ENCODE measurements at places on chromosomes 5 and 9. TPM values are rescaled to one million over a fixed set of nuclear protein-coding genes. Genes with fewer than 3 reads are reported as not detected.
A peak's percentile ranks its signal among the peaks of the same experiment; 100 is the strongest.

GRCh38 chr9:132487980-132488535, 78.0 kb downstream of the CFAP77 start:
- DNase-seq: no peak

- DNase-seq: no peak
Measured at GRCh38 chr9:91166796-91167366, 194.8 kb downstream of the AUH start.

DNA sequence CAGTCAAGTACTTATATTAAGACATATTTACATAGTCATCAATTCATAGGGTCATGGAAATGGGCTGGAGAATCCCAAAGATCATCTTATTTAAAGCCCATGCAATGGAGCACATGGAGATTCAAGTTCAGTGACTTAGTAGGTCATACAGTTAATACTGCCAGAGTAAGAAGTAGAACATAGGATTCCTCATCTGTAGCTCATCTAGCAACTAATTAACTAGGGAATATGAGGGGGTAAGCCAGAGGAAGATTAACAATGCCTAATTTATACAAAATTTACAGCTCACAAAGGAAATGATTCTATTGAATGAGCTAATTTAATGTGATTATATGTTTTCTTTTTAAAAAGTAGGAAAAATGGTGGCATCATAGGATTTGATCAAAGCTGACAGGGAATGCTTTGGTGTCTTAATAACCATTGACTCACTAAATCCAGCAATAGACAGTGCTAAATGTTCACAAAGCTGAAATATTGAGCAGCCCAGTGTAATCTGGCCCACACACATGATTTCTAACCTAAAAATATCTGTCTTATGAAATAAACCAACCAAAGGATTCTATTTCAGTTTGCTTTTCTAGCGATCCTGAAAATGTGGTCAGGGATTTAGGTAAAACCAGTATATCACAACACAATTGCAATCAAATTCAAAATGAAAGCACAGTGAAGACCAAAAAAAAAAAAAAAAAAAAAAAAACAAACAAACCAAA, 53.3 kb downstream of the PRDM6 start:
- no peak for DNase-seq

DNA sequence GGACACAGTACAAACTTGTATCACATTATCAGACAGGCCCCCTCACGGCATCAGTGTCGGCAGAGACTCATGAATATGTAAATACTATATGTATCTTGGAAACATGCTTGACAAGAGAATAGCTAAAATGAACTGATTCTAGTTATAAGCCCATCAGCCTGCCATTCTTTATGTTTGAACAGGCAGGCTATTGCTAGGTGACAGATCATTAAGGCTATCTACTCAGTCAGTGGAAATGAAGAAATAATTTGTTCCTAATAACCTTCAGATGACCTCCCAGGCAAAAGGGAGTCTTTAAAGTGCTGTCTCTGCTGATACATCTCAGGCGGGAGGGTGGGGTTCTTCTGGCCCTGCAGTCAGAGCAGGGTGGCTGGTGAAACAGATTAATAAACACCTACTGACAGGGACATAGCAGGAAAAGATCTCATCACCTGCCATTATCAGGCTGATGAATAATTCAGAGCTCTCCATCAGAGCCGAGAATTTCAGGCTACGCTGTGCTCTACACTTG, 394.2 kb downstream of the RASEF start:
- DNase-seq: no peak

DNA sequence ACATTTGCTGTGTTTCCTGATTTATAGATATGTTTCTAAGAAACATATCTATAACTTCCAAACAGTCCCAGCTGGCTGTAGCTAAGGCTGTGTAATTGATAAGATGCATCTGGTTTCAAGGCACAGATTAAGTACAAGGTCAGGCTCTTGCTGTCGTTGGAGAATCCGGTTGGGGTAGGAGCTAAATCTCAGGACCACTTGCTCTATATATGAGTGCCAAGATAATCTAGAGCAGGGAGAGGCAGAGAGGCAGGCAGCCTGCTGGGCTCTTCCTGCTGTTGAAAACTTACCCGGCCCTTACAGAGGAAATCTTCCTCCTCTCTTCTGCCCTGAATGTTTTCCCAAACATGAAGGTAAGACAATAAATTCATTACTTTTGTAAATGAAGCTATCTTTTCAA, at the start of gene C7:
Gene C7 (plus strand): TSS at position 234 of the 400 bp plus-strand sequence. CDS start 114 bp downstream, at position 348.
- DNase-seq: no peak

DNA sequence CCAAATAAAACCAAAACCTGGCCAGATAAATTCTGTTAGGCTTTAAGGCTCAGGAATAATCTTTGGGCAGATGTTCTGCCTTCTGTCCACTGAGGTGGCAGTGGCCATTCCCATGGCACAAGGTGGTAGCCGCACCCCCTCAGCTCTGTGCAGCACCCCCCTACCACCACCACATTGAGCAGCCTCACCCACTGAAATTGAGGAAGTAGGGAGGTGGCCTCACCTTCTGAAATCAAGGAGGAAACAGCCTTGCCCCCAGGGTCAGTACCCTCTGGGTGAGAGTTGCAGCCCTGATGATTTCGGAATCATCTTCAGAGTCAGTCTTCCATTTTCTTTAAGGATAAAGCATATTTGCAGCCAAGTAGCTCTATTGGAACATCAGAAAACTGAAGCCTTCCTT, 204.8 kb upstream of the PIK3R1 start:
- no peak for DNase-seq

GRCh38 chr9:38641985-38642864, 21.8 kb upstream of the ANKRD18A start:
- peak; percentile 8 for DNase-seq

- DNase-seq: no peak
Measured at GRCh38 chr9:21331676-21332402, 3.4 kb downstream of the KLHL9 start.

- DNase-seq: no peak
Measured at GRCh38 chr5:132309679-132310078, 15.5 kb downstream of the SLC22A4 start.

GRCh38 chr5:172509405-172509781, 55.1 kb upstream of the SH3PXD2B start:
- no peak for DNase-seq

DNA sequence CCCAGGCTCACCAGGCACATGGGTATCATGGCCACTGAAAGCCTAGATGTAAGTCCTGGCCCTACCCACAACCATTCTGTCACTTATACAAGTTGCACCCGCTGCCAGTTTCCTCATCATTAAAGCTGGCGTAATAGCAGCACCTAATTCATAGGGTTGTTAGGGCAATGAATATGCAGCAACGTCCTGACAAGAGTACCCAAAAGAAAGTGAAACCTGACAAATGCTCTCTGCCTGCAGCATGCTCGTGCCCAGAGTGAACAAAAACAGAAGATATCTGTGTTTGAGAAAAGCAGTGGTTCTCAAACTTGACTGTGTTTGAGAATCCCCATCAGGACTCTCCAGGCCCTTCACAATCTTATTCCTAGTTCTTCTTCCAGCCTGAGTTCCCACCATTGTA, 632.4 kb downstream of the SEMA5A start:
- DNase-seq: no peak

DNA sequence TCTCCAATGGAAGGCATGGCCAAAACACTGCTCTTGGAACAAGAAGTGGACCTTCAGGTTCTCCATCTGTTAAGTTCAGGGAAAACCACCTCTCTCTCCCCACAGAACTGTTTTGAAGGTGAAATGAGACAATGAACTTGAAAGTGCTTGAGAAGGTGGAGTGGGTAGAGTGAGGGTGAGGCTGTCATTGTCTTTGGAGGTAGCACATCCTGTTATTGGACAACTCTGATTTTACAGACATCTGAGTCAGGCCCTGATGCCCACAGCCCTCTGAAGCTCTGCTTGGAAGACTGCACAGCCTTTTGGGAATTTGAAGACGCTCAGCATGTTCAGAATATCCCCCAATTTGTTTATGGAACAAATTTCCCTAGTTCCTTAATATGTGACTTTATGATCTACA, 27.6 kb upstream of the TEX48 start:
- DNase-seq: no peak

DNA sequence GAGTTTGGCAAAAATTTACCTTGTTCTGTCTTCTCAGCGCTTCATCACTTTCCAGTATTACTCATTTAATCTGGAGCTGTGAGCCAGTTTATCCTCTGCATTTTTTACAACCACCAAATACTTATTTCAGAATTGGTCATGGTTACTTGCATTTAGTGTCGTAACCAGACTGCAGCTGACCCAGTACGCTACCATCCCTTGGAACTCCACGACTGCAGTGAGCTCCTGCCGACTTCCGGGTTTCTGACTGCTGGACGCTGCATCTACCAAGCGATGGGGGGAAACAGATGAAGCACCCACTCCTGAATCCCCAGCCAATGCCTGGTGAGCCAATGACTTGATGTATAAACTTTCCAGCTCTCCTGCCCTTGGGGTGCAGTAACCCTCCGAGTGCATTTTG, 174.4 kb upstream of the PRLR start:
- DNase-seq: no peak

GRCh38 chr9:125594223-125594610, 112.8 kb downstream of the MAPKAP1 start:
- DNase-seq: no peak

DNA sequence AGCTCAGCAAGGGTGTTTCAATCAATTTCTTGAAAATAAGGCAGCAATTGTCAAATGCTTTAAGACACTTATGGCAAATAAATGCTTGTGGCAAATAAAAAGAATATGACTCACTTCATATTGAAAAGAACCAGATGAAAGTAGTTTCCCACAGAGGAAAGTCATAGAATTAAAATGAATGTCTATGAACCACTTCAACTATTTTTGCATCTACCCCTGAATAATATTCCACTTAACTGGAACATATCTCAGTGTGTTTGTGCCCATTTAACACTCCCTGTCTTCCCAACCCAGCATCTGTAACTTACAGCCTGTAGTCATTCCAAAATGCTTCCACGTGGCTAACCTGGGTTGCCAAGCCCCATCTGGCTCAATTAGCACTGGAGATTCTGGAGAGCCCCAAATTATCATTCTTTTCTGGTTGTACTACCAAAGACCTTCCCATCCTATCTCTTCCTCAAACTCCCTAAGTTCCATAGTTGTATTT, 84.7 kb downstream of the FEM1C start:
- no peak for DNase-seq

DNA sequence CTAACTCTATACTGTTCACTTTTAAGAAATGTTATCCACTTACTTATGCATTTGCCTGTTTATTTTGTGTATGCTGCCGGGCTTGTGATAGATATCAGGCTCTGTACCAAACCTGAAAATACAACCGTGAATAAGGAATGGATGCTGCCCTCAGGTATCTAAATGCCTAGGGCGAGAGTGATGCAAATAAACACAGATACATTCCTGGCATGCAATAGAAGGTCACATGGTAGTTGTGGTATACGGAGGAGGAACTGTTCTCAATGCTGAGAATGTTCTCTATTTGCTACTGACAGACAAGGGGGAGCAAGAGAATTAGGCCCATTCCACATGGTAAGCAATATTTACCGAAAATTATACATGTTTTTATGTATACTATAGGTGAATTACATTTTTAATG, 227.8 kb downstream of the ICE1 start:
- DNase-seq: no peak

- no peak for DNase-seq
Measured at GRCh38 chr5:58890701-58891085, 307.8 kb downstream of the RAB3C start.

- no peak for DNase-seq
Measured at GRCh38 chr5:55634209-55634805, 77.8 kb downstream of the SLC38A9 start.

GRCh38 chr5:96324708-96325107, 108.3 kb downstream of the PCSK1 start:
- no peak for DNase-seq

DNA sequence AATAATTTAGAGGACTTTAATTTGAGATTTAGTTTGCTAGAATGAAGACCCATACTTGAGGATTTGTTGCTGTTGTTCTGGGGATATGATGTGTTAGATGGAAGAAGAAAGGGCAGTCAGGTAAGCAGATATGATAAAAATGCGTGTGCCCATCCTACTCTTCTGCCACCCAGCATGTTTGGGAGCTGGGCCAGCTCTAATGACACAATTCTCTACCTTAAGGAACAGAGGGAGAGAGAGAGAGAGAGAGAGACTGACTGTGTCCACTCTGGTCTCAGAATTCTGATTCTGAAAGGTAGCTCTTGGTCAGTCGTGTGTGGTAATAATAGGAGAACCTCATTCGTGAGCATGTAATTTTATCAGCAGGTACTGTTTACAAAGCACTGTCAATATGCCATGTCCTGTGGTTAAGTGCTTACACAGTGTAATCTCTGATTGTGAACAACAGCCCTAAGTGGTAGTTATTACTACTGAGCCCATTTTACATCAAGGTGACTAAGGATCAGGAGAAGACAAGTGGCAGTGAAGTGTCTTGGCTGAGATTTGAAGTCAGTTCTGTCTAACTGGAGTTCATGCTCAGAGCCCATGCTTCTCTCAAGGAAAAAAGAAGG, 307.4 kb upstream of the SEMA6A start:
- DNase-seq: no peak

DNA sequence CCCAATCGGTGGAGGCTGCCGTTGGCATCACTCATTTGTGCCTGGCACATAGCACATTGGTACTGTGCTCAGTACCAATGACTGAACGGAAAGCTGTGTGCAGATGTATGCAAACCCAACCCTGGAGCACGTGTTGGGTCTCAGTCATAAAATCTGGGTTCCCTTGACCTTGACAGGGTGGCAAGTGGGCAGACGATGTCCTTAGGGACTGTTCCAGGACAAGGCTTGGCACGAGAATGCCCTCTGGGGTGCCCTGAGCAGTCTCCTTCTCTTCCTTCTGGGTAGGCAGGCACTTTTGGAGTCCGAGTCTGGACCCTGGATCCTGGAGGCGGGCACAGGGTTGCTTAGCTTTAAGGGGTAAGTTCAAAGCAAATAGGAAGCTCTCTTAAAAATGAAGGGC, 75.8 kb downstream of the MACROH2A1 start:
- no peak for DNase-seq

DNA sequence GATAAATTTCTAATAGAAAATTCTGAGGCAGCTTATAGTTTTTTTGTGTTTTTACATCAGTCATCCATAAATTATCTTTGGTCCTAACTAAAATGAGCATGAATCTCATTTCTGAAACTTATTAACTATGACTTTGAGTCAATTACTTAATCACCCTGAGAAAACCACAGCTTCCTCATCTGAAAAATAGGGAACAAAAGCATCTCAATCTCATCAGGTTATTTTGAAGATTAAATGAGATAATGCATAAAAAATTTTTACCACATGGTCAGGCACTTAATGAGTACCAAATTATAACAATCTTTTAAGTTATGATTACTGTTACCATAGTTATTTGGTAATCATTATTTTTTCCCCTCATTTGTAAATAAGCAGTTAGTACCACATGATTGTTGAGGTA, 279.1 kb downstream of the MAST4 start:
- no peak for DNase-seq

NPM1 gene
- 1,356 TPM for total RNA-seq

CHD1 gene
- total RNA-seq: 81.6 TPM

NCS1 gene
- total RNA-seq: 40.5 TPM

COL15A1 gene
- total RNA-seq: not detected

ZNF483 gene
- 1.4 TPM for total RNA-seq

LIFR gene
- total RNA-seq: 37.4 TPM

ARHGEF39 gene
- 0.86 TPM for total RNA-seq

PSMD5 gene
- 31.9 TPM for total RNA-seq

CXCL14 gene
- not detected for total RNA-seq

SARDH gene
- 0.35 TPM for total RNA-seq

SLC25A48 gene
- not detected for total RNA-seq

LPAR1 gene
- total RNA-seq: 0.07 TPM

CRB2 gene
- total RNA-seq: not detected

MUSK gene
- not detected for total RNA-seq

TMC1 gene
- 0.99 TPM for total RNA-seq
